Right forelimb (tissue), 1 donor: ENCODE measurements at places on chromosomes 3 and 15.

- no peak for DNase-seq
These were observed 78.7 kb downstream of the MITF start for GRCh38 chr3:69817988-69818387.

DNA sequence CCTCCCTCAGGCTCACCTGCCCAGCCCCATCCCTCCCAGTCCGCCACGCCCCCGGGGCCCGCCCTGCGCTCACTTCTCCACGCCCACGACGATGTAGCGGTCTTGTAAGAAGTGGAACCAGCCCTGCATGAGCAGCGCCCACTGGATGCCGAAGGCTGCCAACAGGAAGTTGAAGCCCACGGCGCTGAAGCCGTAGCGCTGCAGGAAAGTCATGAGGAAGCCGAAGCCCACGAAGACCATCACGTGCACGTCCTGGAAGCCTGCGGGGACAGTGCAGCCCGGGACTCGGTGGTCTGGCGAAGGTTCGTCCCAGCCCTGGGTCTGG lies 9.7 kb downstream of the RHCG start:
- peak; percentile 26 for DNase-seq

DNA sequence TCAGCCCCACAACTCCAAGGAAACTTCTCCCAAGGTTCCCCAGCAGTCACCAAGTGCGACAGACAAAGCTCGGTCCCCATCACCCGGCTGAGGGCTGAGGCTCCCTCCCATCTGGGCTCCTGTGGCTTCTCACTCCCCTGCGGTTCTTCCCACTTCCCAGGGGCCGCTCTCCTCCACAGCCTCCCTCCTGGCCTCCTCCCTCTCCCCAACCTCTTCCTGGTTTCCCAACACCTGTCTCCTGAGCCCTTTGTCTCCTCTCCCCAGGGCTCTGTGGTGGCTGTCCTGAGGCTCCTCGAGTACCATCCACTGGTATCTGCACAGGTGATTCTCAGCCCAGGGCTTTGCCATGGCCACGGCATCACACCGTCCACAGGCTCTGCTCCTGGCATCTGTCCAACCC lies 113.2 kb upstream of the NSMCE3 start:
- DNase-seq = no peak

GRCh38 chr15:87631093-87631492 lies 625.4 kb downstream of the NTRK3 start:
- DNase-seq = no peak
